ENCODE measurements at places on chromosomes 7 and 10.
A peak's percentile ranks its signal among the peaks of the same experiment; 100 is the strongest.

DNA sequence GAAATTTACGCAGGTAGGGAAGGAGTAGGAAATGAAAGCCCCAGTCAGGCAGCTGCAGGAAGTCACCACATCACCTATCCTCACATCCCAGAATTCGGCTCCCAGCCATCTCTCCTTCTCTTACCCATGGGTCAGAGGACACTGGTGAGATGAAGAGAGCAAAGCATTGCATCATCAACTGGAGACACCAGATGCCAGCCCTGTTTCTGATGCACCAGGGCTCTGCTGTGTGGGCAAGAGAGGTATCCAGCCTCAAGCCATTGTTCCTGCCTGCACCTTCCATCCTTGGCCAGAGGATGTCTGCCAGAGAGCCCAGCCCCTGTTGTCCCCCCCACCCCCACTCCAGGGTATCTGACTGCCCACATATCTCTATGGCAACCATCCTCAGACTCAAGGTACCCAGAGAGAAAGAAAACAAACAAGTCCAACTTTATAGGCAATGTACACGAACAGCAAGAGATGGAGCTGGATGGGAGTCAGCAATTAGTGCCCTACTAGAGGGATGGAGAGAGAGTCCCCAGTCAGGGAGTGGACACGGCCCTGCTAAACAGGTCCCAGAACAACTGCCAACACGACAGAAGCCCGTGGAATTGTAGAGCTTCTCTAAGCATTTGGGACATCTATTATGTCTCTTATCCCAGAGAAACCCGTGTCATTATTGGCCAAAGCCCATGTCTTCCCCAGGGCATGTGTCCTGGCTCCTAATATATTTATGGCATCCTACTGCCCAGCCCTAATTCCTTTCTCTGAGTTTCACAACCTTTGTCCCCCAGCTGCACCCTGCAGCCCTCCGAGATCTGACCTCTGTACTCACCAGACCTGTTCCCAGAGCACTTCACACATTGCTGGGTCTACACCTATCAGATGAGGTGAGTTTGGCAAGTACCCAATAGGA, 2.8 kb downstream of the CAMK2G start:
- DNase-seq, result no peak

DNA sequence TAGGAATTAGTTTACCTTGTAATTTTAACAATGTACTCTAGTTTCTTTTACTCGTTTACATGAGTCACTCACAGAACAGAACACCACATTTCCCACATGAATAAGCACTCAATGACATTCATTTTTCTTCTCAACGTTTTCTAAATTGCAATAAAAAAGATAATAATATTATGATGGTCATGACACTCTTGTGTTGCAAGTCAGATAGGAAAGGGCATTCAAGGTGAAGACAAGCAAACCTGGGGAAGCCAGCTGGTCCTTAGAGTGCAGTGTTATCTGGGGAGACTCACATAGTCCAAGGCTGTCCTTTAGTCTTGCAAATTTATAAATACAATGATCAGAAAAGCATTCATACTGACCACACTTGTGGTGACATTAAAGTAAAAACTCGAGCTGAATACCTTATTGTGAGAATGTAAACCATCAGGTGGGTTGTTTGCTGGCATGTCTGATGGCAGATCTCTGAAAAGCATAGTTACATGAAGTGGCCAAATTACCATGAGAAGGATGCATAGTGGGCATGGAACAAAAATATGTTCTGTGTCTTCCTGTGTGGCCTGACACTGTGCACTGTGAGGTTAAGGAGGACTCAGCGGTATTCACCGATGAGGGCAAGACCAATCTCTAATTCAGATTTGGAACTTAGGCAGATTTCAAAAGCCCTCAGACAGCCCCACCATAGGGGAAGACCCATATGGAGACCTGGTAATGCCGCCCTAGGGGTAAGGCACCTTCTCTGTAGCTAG, 158.9 kb upstream of the ASAH2 start:
- DNase-seq, result no peak

DNA sequence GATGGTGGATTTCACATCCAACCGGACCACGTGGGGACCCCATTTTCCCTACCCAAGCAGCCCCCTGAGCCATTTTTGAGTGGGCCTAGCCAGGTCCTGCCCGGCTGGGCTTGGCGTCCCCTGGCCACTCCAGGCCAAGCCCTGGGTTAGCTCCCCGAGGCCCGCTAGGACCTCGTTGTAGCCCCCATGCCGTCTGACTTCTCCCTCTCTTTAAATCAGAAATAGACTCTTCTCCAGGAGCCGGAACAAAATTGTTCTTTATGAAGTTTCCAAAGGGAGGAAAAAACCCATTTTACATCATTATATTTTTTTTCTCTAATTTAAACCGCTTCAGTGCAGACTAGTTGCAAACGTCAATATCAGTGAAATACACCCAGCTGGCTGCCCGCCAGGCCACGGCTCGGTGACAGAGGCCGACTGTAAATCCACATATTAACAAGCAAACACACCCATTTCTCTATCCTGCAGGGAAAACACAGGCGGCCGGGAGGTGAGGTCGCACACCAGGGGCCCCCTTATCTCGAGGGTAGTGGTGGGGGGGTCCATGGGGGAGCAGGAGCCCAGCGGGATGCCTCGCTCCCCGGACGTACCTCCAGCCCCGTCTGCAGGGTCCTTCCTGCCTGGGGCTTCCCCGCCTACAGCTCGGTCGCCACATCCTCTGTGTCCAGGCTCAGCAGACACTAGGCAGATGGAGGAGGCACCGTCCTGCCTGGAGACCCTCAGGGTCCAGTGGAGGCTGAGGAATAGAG, 72.7 kb downstream of the ELFN1 start:
- no peak for DNase-seq

DNA sequence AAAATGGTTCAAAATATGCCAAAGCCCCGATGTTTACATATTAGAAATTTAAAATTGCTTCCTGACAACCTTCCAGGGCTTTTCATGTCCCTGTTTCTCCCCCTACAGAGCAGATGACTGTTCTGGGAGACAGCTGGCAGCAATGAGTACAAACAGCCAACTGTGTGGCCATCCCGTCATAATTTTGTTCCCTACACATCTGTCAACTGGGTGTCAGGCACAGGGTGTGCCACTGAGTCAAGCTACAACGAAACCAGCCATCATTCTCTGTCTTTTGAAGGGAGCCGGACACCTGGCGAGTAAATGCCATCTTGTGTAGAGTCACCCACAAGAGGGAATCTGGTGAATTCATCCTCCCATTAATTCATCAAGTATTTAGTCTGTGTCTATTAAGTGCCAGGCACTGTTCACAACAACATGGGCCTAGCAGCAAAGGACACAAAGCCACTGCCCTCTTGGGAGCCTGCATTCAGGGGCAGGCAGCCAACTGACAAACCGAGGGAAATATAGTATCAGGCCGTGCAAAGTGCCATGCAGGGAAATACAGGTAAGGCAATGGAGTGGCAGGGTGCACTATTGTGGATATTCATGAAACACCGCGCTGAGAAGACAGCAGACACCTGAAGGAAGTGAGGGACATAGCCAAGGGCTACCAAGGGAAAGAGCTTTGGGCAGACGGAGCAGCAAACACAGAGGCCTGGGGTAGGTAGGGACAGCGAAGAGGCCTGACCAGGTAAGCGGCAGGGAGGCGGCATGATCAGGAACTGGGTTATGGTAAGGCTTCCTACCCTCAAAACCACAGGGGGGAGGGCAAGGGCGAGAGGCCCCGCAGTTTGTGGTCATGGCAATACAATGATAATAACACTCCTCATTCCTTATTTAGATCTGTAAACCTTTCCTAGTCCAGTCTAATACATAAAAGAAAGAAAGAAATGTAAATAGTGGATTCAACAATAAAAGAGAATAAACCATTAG, 213.6 kb downstream of the FAM107B start:
- DNase-seq, result no peak

- no peak for DNase-seq
Measured at GRCh38 chr10:73850863-73851461, 23.4 kb downstream of the CAMK2G start.

GRCh38 chr7:101547916-101548661, 81.0 kb downstream of the MYL10 start:
- no peak for DNase-seq

- DNase-seq, result peak; percentile 5
Measured at GRCh38 chr7:129952086-129952652, 591 bp downstream of the UBE2H start.

DNA sequence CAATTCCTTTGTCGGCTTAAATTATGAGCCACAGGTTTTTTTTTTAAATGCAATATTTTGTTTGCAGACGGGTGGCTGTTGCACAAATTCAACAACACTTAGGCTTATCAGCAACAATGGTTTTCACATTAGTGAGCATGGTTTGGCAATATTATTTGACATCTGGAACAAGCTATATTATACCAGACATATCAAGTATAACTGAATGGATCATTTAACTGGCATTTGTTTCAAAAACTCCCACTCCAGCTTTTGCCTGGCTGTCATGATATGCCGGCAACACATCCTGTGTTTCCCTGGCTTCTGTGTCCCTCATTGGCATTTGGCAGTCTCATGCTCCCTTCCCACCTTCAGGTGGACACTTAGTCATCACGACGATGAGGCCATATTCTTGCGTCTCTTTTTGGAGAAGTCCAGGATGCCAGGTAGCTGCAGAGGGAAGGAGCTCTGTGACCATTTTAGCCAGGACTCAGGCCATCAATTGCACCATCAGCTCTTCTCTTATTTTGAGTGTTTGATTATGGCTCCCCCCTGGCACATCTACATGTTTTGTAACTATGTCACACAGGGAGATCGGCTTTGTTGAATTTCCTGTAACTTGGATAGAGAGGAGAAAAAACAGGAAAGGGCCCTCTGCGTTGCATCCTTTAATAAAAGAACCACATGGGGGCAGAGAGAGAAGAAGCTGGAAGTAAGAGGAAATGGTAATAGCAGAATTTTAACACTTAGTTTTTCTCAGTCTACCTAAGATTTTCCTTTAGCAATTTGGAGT, 413.9 kb downstream of the LRMDA start:
- no peak for DNase-seq

DNA sequence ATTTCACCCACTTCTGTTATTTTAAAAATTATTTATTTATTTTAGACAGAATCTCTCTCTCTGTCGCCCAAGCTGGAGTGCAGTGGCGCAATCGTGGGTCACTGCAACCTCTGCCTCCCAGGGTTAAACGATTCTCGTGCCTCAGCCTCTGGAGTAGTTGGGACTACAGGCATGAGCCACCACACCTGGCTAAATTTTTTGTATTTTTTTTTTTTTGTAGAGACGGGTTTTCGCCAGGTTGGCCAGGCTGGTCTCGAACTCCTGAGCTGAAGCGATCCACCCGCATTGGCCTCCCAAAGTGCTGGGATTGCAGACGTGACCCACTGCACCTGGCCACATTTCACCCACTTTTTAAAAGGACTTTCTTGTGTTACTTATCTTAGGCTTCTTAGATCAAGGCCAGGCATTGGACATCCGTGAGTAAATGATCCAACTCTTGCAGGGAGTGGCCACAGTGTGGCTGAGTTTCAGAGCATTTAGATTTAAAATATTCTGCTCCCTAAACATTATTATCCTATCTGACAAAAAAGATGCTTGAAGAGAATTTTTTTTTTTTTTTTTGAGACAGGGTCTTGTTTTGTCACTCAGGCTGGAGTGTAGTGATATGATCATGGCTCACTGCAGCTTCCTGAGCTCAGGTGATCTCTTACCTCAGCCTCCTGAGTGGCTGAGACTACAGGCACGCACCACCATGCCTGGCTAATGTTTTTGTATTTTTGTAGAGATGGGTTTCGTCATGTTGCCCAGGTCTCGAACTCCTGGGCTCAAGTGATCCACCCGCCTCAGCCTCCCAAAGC, 14.4 kb downstream of the SNX10 start:
- no peak for DNase-seq

- DNase-seq, result no peak
Measured at GRCh38 chr10:69677985-69678654, 48.1 kb downstream of the FAM241B start.

DNA sequence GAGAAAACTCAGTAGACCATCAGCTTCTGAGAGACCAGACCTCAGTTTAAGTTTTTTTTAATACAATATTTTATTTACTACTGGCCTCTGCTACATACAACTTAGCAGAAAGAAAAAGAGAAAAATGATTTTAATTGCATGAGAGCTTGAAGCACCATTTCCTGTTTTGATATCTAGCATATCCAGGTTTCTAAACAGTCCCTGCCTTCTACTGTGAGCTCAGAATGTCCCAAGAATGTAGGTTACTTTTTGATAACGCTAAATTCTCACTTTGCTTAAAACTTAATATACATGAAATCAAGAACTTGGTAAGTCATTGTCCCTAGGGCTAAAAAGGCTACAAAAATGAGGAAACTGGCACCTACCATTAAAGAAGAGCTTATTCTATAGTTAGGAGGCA, 7.0 kb downstream of the TMEM243 start:
- no peak for DNase-seq

GRCh38 chr7:20417260-20417659, 86.6 kb downstream of the ITGB8 start:
- no peak for DNase-seq

DNA sequence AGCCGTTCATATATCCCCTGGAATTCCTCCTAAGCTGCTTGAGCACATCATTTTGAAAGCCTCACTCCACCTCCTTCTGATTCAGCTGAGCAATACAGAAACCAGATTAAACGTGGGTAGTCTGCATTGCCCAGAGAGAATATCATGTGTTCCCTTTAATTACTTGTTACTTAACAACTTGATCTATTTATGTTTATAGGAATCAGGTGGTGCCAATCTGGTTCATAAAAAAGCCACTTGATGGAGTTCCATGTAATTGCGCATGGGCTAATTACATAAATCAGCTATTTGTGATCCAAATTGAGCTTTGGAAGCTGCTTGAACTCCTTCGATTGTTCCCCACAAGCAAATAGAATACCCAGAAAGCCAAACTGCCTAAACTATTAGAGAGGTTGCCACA, 114.7 kb upstream of the ADCY1 start:
- no peak for DNase-seq

GRCh38 chr10:132837905-132838304, 52.0 kb upstream of the NKX6-2 start:
- DNase-seq, result no peak

DNA sequence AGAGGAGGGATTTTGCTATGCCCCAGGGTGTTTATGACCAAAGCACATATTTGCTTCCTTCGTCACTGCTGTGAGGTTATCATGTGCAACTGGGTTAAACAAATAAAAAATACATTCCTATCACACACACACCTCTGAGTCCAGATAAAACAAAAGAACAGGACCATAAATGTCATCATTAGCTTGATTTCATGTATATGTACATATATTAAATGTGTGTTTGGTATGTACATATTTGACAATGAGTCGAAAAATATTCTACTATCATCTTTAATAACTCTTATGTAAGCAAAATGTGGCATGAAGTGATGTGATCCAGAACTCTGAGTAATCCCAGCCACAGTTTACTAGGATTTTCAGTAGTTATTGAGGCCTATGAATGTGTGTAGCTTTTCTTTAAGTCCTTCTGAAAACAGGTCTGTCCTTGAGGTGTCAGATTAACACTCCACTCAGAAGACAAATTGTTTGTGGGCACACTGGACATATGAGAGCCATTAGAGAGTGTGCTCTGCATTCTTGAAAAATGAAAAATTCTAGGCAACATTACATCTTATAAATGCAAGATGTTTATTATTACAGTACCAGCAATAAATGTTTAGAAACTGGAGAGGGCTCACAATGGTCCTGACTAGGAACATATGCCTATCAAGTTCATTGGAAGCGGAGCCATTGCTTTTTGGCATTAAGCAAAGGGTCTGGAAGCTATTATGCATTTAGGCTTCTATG, 335.1 kb upstream of the SEMA3A start:
- no peak for DNase-seq

- no peak for DNase-seq
Measured at GRCh38 chr7:91892821-91893340, 12.4 kb upstream of the MTERF1 start.
